ENCODE measurements at places on chromosomes 5 and 9. TPM values are rescaled to one million over a fixed set of nuclear protein-coding genes. Genes with fewer than 3 reads are reported as not detected.

- peak; percentile 80 for DNase-seq
These were observed 24.9 kb downstream of the PCDHGC5 start for GRCh38 chr5:141513627-141514329.

GRCh38 chr9:96500696-96501632, 51.0 kb downstream of the HABP4 start:
- DNase-seq: no peak

- DNase-seq: no peak
These were observed 58.3 kb downstream of the SEMA4D start for GRCh38 chr9:89439571-89439970.

Gene CLTA
- 111 TPM for polyA plus RNA-seq

DNA sequence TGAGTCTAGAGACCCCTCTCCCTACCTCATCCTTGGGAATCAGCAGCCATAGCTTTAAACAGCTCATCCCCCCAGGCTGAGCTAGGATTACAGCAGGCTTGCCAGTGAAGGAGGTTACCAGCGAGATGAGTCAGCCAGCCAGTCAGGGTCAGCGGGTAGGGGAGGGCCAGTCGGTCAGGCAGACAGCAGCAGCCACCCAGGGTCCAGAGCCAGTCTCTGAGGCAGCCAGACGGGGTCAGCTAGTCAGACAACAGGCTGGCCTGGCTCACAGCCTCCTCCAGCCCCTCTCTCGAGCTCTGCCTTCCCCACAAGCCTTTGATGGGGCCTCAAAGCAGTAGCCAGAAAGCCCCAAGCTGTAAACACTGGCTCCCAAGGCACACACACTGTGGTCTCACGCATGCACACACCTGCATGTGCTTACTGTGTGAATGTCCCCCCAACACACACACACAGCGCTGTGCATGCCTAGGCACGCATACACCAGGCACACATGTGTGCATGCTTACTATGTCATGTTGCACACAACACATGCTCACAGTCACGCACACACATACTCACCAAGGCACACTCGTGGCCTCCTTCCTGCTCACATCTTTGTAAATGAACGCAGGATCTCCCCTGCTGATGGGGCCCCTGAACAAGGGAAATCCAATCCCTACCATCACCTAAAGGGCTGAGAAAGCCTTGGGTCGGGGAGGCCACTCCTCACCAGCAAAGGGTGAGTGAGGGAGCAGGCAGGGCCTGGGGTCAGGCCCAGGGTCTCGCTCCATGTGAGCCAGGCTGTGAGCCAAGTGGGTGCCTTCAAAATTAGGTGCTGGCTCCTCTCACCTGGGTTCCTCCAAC, 28.2 kb upstream of the CPLX2 start:
- DNase-seq: no peak

Data from forelimb muscle (tissue), 1 donor.